ENCODE measurements at places on chromosomes 2 and 18.

- DNase-seq: no peak
Observed at GRCh38 chr2:216551234-216552068, 52.8 kb downstream of the RPL37A start.

DNA sequence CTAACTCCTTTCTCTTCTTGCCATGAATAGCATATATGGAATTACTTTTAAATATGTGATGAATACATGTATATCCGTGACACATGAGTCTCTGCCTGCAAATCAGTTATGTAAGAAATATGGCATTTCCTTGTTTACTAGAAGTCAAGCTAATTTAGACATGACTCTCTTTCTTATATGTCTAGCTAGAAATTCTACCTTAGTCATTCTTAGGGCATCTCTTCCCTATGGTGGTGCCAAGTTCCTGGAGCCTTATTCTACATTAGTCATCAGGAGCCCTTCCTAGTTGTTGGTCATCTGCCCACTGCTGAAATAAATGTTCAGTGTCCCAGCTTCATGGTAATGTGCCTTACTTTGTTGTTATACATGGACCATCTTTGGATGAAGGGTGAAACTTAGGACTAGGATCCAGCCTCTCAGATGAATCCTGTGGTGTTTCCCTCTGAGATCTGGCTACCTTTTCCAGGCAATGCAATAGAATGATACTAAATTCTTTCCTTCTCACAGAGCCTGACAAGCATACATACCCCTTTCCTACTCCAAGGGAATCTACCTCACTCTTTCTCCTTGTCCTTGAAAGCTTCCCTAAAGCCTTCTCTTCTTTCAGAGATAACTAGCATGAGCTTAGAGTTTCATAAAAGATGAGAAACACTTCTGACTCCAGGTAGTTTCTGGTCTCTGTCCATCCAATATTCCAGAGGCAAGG, 415.3 kb upstream of the VWC2L start:
- no peak for DNase-seq

DNA sequence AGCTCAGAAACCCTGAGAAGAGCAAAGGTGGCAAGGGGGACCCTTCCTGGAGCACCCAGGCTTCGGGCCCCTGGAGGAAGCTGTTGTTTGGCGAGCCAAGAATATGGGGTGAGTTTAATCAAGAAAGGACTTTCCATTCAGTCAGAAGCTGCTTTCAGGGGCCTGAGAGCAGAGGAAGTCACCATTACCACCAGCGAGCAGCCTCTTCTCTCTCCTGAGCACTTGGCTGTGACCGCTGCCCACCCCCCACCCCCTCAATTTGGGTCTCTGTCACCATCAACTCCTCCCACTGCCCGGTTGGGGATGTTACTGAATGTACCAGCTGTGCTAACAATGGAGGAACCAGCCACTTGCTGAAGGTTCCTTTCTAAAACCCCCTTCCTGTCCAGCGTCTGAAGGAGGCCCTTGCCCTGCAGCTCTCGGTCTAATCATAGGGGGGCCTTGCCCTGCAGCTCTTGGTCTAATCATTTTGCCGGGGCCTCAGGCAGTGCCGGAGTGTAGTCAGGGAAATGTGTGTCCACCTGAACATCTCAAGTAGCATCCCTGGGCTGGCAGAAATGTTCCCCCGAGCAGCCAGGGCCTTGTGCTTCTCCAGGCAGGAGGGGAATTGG, 943 bp downstream of the INPP5D start:
- DNase-seq: no peak

DNA sequence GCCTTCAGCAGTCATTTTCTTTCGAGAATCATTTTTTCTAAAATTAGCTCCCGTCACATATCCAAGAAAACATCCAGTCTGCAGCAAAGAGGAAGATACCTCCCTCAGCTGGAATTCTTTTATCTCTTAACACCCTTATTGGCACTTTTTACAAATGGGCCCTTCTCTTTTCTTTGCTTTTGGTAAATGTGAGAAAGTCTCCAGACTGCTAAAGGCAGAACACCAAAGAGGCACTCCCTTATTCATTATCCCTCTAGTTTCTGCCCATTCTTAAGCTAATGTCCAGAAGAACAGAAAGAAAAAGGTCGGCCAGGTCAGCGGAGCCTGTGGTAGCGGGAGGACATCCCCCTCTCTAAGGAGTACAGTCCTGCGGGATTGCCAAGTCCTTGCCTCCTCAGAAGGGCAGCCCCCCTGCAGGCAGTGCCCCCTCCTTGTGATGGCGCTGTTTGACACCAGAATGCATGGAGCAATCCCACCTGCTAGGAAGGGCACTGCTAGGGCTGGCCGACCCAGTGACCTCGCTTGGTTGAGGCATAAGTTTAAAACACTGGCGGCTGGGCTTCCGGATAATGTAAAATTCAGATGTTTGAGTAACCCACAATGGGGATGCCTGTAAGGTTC, 34.0 kb downstream of the ST6GAL2 start:
- no peak for DNase-seq

GRCh38 chr2:195891081-195891480, 177.6 kb downstream of the DNAH7 start:
- DNase-seq: no peak

GRCh38 chr2:41784496-41784895, 263.3 kb upstream of the PKDCC start:
- DNase-seq: no peak

DNA sequence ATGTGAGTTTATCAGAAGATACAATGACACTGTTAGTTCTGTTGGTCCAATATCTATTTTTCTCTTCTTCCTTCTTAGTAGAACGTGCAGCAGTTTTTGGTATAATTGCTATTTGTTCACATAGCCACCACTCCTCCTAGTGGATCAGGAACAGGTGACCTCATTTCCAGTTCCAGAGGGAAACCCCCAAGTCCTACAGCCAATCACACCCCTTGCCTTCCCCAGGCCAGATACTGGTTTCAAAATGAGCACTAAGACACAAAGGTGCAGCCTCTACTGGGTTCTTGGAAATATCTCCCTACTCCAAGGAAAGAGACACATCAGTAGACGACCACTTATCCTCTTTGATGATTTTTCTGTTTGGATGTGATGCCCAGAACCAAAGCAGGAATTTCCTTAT, 103.2 kb downstream of the TCF4 start:
- no peak for DNase-seq

DNA sequence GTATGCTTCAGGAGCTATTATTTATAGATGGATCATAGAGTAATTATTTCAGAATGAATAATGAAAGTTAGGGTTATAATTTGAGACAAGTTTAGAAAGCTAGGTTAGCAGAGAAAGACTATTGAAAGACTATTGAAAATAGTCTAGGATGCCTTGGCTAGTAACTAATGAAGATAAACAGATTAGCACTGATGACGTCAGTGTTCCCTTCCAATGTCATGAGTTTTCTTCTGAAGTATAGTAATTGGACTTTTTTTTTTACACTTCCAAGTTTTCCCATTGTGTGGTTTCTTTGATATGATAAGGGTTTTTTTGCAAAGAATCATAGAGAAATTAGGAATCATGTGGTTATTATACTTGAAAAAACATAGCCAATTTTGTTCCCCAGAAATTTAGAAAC, 1041.5 kb upstream of the CRIM1 start:
- no peak for DNase-seq

DNA sequence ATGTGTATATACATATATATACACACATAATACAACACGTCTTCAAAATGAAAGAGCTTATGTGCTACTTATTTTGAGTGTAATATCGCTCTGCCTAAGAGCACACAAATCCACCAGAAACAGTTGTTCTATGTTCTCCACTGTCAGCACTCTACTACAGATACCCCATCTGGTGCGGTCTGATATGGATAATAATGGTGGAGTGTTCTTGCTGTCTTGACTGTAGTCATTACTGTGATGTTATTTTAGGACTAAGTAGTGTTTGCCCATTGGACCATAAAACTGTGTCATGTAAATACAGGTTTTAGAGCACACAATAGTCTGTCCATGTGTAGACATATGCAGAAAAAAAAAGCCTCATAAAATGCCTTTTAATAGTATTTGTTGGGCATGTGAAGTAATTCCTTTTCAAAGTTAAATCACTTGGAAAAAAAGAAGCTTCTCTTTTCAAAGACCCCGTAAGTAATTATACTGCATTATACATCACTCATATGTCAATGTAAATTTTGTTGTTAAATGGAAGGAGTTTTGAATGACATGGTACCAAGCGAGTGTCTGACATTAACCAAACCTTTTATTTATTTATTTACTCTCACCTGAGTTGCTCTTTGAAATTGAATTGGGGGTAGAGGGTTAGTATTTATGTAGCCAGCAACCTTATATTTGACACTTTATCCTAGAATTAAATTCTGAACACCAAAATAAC, 1249.2 kb upstream of the ZEB2 start:
- no peak for DNase-seq

DNA sequence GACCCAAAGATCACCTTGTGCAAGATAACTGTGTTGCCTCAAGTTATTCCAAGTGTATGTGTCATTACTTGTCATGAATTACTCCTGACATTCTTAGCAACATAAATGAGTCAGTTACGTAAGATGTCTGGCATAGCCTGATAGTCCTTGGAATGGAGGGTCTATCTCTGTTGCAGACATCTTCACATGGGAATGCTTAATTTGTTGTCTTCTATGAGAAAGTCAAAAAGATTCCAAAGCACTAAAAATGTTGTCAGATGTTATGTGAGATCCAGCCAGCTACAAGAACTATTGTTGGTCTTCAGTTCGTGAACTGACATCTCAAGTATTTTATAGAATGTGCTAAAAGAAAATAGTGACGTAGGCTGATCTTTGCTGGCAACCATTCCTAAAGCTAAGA, 178.2 kb upstream of the RASGRP3 start:
- no peak for DNase-seq

DNA sequence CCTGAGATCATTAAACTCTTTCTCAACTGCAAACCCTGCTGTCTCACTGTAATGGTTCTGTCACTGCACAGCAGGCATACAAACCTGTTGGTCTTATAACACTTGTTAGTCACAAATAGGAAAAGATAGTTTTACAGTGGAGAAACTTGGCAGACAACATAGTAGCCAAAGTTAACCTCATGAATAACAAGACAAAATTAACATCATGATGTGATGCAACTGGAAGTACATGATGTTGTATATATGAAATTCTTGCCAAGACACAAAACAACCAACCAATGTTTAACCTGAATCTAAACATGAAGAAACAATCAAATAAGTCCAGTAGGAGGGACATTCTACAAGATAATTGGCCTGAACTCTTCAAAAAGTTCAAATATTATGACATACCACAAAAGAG, 189.3 kb downstream of the RNF152 start:
- DNase-seq: no peak

GRCh38 chr2:159226059-159226461, 60.4 kb downstream of the WDSUB1 start:
- DNase-seq: no peak

GRCh38 chr2:5042666-5043440, 649.3 kb upstream of the SOX11 start:
- no peak for DNase-seq

DNA sequence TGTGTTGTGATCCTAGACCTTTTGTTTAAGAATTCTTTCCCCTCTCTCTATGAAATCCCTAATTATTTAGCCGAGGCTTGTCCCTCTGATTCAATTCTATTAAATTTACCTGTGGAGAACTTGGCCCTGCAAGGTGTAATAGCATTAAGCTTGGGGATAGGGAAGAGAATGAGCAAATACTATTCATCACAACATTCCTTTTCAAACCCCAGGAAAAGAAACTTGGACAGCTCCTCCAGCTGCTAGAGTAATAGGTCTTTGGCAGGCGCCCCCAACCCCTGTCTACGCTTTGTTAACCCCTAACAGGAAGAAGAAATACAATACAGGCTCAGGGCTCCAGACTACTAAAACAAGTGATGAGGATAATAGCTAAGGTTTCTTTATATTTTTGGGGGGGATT, 957.0 kb downstream of the CPS1 start:
- no peak for DNase-seq

DNA sequence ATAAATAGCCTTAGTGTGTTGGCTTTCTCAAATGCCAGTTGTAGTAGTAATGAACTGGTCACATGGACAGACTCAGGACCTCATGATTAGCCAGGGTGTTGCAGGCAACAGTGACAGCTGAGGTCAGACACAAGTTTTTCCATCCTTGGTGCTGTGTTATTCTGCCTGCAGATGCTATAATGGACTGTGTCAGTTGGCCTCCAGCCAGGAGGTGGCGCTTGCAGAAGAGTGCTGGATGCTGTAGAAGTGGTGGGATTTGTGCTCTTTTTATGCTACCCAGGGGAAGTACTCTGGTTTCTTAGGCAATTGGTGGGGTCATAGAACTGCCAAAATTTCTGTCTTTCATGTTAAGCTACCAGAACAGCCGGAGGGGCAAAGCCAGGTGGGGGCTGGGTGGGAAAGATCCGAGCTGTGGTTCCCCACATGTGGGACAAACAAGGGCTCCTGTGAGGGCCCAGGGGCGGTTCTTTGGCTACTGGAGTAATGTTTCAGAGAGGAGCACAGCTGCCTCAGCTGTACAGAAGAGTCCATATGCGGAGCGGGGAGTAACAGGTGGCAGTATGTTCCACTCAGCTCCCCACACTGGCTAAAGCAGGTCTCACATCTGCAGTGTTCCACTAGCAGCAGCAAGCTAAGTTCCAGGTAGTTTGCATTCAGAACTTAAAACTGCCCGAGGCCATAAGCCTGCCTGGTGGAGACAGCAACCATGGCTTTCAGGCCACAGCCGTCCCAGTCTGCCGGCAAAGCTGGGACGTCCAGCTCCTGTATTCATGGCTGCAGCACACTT, 104.4 kb downstream of the GULP1 start:
- DNase-seq: no peak

GRCh38 chr2:99970292-99970868, 172.0 kb downstream of the AFF3 start:
- no peak for DNase-seq

DNA sequence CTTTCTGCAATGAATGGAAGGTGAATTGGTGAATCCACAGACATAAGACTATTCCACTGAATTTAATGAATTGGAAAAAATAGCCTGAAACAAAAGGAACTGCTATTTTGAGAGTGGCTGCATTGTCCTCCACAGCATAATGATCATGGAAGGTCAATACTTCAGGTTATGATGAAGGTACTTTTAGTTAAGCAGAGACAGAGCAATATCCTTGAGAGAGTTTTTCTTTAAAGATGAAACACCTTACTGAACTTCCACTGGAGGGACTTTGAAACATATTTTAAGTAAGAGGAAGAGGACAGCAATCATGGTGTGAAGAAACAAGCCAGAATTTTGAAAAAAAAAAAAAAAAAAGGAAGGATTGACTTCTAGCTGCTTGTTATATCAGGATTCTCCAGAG, 68.8 kb upstream of the DPP10 start:
- no peak for DNase-seq

GRCh38 chr18:21686282-21687105, 18.1 kb downstream of the ABHD3 start:
- DNase-seq: no peak

- no peak for DNase-seq
Observed at GRCh38 chr18:52200406-52200805, 139.6 kb upstream of the DCC start.

GRCh38 chr2:160252278-160252887, 52.3 kb upstream of the ITGB6 start:
- DNase-seq: no peak

DNA sequence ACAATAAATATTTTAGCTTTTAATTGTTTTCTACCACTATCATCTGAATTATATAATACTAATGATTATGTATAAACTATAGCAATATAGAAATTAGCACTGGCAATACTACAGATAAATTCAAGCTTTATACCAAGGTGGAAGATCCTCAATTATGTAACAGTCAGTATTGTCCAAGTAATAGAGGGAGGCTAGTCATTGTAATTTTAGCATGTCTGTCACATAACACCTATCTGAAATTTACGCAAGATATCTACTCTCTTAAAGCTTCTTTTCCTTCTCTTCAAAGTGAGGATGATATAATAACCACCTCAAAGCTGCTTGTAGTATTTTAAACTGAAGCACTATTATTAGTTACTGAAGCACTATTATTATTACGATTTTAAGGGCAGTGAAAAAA, 12.2 kb downstream of the KCNJ3 start:
- DNase-seq: no peak
